NCI-H226 (cell line): ENCODE measurements at places on chromosomes 2 and 18.

- no peak for DNase-seq
These were observed 1009.9 kb upstream of the NXPH2 start for GRCh38 chr2:139790136-139790535.

DNA sequence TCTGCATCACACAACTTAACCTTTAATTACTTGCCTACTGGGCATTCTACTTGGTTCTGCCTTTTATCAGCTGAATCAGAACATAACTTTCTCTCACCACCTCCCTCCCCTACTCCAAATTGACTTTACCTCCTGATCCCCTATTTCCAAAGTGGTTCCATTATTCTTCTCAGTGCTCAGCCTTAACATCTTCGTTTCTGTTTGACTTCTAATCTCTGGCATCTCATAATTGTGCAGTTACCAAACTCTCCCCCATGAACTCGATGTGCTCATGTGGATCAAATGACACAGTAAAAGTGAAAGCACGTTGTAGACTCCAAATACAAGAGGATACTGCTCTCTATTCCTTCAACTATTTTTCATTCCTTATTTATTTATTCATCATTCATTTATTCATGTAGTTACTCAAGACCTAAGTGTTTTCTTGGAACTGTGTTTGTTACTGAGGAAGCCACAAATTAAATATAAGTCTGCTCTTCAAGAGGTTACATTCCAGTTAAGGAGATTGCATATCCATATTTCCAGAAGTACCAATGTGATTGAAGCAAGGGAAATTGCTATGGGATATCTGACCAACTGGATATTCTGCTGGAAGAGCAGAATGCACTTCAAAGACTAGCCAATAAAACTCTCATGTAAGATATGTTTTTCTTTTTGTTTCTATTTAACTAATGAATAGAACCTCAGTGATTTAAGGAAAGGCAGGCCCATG, 158.8 kb downstream of the TMEFF2 start:
- DNase-seq, result no peak

- DNase-seq, result no peak
These were observed 43.9 kb upstream of the CYTIP start for GRCh38 chr2:157487747-157488146.

GRCh38 chr2:159584796-159585195, 31.6 kb downstream of the BAZ2B start:
- no peak for DNase-seq

DNA sequence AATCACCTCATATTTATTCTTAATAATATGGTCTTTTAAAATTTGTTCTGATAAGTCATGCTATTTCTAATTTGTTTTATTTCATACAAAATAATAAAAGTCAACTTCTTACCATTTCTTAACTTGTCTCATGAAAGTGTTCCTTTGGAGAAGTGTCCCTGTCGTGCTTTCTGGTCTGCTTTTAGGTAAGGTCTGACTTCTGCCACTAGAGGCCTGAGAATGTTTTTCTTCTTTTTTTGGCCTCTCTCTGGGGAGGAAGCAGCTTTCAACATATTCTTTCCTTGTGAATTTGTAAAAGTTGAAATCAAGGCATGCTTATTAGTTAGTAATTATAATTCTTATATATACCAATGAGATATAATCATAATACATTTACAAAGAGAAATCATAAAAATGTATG, 39.4 kb downstream of the MAP2 start:
- DNase-seq, result no peak

DNA sequence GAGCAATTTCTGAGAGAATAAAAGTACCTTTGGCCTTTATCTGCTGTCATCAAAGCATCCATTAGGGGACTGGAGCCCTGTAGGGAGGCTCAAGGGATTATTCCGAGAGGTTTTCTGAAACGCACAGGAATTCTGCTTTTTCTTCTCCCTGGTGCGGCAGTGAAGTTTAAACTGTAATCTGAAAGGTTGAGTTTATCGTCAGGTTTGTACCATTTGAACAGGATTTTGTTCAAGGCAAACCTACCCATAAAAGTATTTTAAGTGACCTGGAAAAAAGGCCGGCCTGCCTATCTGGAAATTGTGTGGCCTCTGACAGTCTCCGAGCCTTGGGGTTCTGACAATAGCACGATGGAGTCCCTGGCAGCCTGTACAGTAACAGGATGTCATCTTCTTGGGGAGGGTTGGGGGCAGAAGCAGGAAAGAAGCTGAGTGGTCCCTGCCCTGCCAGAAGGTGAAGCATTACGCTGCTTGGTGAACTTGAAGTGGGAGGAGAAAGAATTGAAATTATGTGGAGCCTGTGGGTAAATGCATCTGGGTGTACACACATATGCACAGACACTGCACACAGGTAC, 272.0 kb downstream of the CYRIA start:
- no peak for DNase-seq
